ENCODE measurements at places on chromosomes 13 and 19.

GRCh38 chr19:13848798-13849676 is 27.9 kb upstream of the NANOS3 start:
- no peak for DNase-seq

- no peak for DNase-seq
Measured at GRCh38 chr19:32876236-32876918, 6.8 kb upstream of the SLC7A9 start.

GRCh38 chr13:96783511-96783910 is 210.8 kb downstream of the OXGR1 start:
- no peak for DNase-seq

DNA sequence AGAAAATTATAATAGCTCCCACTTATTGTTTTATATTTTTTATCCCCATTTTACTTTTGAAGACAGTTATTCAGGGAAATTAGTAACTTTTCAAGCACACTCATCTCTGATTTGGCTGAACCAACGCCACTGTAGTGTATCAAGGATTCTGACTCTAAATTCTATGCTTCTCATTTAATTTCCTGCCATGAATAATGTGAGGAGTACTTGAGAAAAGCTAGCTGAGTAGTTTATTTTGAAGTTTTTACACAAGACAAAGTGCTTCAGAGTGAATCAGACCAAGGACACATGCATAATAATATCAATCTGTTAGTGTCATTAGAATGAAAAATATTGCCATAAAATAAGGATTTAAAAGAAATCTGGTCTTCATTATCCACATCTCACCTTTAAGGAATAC is 329.9 kb downstream of the SLITRK6 start:
- no peak for DNase-seq

- no peak for DNase-seq
Measured at GRCh38 chr13:23463661-23464060, 30.2 kb upstream of the SACS start.

DNA sequence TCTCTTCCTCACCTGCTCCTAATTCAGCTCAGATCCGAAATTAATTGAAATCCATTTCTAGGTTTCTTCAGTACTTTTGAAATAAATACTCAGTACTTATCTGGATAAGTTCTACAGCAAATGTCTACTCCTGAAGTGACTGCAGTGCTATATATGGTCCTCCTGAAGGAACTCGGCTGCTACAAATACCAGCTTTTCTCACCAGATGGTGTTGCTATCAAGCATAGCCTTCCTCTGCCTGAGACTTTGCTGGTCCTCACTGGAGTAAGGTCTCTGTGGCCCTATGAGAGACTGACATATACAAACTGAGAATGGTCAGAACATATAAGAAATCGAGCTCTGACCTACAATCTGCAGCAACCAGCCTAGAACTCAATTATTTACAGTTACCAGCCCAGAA is 161.6 kb downstream of the NDFIP2 start:
- no peak for DNase-seq

GRCh38 chr19:15222738-15223648 is 9.3 kb downstream of the EPHX3 start:
- DNase-seq, result peak; percentile 59

DNA sequence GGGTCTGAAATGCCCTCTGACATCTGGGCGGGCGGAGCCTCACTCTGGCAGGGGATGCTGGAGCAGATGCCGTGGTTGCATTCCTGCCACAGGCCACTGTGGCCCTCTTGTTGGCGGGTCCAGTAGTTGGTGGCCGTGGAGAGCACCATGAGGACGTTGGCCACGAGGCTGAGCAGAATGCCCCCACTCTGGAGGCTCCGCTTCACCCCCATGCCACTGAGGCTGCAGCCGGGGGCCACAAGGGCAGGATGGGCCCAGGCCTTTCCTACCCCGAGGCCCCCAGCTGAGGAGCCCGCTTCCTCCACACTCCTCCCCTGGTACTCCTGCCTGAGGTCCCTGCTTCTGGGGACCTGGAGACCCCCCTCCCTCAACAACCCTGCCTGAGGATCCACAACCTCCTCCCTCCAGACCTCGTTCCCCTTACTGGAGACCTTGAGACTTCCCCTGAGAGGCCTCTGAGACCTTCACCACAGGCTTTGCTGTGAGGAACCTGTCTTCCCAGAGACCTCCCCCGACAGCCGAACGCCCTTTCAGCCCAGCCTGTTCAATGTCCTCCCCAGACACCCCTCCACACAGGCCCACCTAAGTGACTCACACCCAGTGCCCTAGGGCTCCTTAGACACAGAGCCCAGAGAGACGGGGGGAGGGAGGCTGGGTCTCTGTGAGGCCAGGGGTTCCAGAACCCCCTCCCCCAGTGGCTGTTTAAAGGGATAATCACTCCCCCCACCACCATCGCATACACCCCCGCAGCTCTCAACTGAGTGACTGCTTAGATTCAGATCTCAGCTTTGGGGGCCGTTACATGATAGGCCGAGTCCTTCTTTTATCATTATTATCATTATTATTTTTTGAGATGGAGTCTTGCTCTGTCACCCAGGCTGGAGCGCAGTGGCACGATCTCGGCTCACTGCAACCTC is at the start of gene CLDND2:
Gene CLDND2 (minus strand): TSS at position 638 of the 917 bp plus-strand sequence. CDS start 426 bp downstream, at position 212.
- no peak for DNase-seq

GRCh38 chr13:37216331-37216730 is 110.9 kb upstream of the CSNK1A1L start:
- DNase-seq, result no peak

DNA sequence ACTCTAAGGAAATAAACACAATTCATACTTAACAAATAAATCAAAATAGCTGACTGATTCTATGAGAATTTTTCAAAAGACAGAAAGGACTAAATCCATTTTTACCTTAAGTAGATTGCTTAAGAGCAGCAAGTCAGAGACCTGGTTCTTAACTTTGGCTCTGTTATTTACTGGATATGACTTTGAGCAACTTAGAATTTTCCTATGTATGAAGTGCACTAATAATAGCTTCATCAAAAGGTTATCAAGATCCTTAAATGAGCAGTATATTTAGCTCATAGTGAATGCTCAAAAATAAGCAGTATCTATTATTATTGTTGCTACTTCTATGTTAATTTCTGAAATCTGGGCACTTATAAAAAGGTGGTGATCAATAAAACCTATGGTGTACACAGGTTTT is 95.3 kb downstream of the POSTN start:
- no peak for DNase-seq

- no peak for DNase-seq
Measured at GRCh38 chr13:72698164-72698563, 29.3 kb downstream of the MZT1 start.

GRCh38 chr13:77139306-77139705 is 112.3 kb upstream of the FBXL3 start:
- no peak for DNase-seq

GRCh38 chr13:100039740-100040139 is 49.2 kb upstream of the PCCA start:
- no peak for DNase-seq

- DNase-seq, result no peak
Measured at GRCh38 chr13:110338441-110339101, 31.5 kb downstream of the COL4A2 start.

DNA sequence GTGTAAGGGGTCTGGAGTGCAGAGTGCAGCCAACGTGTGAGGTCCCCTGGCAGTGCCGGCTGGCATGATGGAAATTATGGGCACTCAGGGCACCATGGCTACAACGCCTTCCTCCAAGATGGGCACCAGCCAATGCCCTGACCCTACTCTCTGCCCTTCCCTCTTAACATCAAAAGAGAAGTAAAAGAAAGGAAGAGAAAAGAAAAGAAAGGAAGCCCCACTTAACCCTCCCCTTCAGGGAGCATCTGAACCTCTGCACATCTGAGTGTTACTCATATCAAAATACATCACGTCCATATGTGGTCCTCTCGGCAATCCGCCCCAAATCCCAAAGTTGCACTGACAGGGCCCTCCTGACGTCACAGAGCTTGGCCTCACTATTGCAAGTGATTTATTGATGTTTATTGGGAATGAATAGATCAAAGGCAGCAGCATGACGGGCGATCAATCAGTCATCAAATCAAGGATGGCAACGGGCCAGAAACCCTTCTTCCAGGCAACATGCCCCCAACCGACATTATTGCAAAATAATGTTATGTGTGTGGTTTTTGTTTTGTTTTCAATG is 1.3 kb downstream of the TSHZ3 start:
- DNase-seq, result no peak

GRCh38 chr13:69580255-69580654 is 527.4 kb upstream of the ATXN8OS start:
- DNase-seq, result no peak

DNA sequence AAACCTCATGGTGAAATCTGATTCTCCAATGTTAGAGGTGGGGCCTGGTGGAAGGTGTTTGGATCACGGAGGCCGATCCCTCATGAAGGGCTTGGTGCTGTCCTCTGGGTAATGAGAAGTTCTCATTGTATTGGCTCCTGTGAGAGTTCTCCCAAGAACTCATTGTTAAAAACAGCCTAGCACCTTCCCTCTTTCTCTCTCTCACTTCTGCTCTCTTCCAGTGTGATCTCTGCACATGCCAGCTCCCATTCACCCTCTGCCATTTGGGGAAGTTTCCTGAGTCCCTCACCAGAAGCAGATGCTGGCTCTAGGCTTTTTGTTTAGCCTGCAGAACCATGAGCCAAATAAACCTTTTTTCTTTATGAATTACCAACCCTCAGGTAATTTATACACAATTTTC is 3.1 kb upstream of the SUCLA2 start:
- DNase-seq, result no peak

GRCh38 chr19:35468637-35469036 is 20.6 kb downstream of the FFAR2 start:
- DNase-seq, result peak; percentile 53

DNA sequence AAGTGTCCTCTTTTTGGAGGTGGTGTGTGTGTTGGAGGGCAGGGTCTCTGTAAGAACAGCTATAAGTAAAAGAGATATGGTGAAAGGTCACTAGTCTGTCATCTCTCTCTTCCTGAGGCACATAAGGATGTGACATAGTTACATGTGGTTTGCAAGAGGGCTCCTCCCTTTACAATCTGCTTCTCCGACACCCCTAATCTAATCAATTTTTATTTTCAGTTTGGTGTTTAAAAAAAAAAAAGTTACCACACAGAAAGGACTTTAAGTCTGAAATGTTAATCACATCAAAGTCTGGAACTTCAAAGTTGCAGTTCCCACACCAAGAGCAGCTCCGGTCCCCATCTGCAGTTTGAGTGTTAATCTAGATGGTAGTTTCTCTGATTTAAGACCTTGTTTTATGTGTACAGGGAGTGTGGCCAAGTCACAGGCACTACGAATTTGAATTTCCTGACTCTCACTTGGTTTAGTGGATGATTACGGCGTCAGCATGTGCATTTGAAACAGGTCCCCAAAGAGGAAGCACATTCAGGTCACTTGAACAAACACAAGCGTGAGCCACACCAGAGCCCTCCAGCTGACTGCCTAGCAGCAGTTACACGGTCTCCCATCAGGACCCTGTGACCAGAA is 53.1 kb downstream of the FOXO1 start:
- peak; percentile 44 for DNase-seq

- no peak for DNase-seq
Measured at GRCh38 chr19:18377026-18377425, 8.9 kb upstream of the GDF15 start.

DNA sequence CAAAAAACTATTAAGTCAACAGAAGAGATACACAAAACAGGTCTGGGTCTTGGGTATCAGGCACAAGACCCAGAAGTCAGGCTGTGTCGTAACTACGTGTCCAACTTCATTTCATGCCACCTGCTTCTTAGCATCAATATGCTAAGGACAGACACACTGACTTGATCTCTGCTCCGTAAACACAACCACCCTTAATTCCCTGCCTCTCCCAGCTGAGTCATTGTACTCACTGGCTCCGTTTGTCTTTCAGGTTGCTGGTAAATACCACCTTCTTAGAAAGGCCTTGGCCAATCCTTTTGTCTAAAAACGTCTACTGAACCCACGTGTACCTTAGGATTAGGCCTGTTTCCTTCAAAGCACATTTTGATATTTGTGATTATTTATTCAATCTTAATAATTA is 726.2 kb downstream of the PCDH9 start:
- no peak for DNase-seq

DNA sequence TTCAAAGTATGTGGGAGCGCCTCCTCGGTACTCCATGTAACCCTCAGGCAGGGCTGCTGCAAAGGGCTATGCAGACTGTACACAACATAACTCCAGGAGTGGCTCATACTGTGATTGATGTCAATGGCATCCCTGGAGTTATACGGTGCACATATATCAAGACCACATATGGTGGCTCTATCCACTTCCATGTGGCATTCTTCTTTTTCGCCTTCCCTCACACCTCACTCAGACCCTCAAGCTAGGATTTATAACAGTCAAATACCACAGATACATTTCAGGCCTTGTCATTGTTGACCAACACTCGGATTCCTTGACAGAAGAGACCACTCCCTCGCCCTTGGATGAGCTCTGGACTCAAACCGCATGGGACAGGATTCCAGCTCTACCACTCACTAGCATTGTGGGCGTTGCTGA is 11.3 kb upstream of the UBL3 start:
- no peak for DNase-seq

GRCh38 chr19:15381864-15382263 is 2.3 kb upstream of the AKAP8 start:
- no peak for DNase-seq

DNA sequence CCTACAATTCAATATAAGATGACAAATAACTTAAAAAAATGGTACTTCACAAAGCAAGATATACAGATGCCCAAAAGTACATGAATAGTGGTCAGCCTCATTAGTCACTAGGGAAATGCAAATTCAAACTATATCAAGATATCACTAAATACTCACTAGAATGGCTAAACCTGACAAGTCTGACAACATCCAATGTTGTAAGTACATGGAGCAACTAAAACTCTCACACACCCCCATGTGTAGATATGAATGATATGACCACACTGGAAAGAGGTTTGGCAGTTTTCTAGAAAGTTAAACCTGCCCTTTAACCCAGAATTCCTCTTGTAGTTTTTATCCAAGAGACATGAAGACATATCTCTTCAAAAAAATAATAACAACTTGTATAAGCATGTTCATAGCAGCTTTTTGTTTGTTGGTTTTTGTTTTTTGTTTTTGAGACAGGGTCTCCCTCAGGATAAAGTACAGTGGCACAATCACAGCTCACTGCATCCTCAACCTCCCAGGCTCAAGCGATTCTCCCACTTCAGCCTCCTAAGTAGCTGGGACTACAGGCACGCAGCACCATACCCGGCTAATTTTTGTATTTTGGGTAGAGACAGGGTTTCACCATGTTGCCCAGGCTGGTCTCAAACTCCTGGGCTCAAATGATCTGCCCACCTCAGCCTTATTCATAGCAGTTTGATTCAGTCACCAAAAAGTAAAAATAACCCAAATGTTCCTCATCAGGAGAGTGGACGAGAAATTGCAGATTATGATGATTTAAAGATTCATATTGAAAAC is 55.1 kb downstream of the RFX2 start:
- DNase-seq, result no peak

DNA sequence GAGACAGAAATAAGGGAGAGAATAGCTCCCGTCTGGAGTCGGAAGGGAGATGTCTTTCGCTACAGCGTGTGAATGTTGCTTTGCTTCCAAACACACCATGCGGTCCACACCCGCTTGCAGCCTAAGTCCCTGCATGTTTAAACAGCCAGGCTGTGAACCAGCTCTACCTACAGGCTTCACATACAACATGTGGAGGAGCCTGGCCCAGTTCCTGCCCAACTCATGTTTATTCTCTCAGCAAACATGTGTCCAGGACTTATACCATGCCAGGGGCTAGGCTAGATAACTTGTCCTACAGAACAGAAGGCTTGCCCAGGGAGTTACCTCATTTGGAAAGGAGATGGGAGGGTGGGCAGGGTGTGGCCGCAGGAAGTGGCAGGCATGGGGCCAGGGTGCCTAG is 181.5 kb downstream of the FOXO1 start:
- no peak for DNase-seq

GRCh38 chr19:536031-536880 is 4.7 kb downstream of the CDC34 start:
- no peak for DNase-seq
